ENCODE measurements at places on chromosomes 2 and 18. TPM values are rescaled to one million over a fixed set of nuclear protein-coding genes. Genes with fewer than 3 reads are reported as not detected.

The SLC9A2 gene
- total RNA-seq = 2.7 TPM

The CABYR gene
- total RNA-seq = 11.7 TPM

The EFEMP1 gene
- total RNA-seq = 47.0 TPM

The MAP3K19 gene
- total RNA-seq = not detected

The ST8SIA3 gene
- not detected for total RNA-seq

The KIF1A gene
- total RNA-seq = 0.62 TPM

The TUBA3E gene
- total RNA-seq = not detected

The SPATA3 gene
- total RNA-seq = not detected

The CNTNAP5 gene
- total RNA-seq = not detected

The TGFA gene
- total RNA-seq = 7.4 TPM

The BCL2 gene
- 0.79 TPM for total RNA-seq

The GATA6 gene
- 2.2 TPM for total RNA-seq

The COL3A1 gene
- total RNA-seq = 0.25 TPM

The AGXT gene
- not detected for total RNA-seq

The RIT2 gene
- not detected for total RNA-seq

The CRYBA2 gene
- total RNA-seq = not detected

The RMDN2 gene
- 4.9 TPM for total RNA-seq

The HOXD4 gene
- 0.55 TPM for total RNA-seq

The CCBE1 gene
- total RNA-seq = 5.8 TPM

The MATN3 gene
- 12.5 TPM for total RNA-seq

The CHRND gene
- total RNA-seq = not detected

The SLC40A1 gene
- total RNA-seq = 3.8 TPM

The SNORC gene
- 8.3 TPM for total RNA-seq

The UGT1A10 gene
- 0.26 TPM for total RNA-seq

The TEKT4 gene
- total RNA-seq = not detected

The PIEZO2 gene
- total RNA-seq = 0.74 TPM

The PREB gene
- 65.1 TPM for total RNA-seq

The HOXD9 gene
- 1.7 TPM for total RNA-seq
